Osteoblast (primary cell): ENCODE measurements at places on chromosomes 2 and 18.
A peak's percentile ranks its signal among the peaks of the same experiment; 100 is the strongest.

- peak; percentile 92 for DNase-seq
These were observed at the start of gene ANKRD29 for GRCh38 chr18:23662309-23663263. Gene ANKRD29 (minus strand): TSS chr18:23662911. CDS start chr18:23662730, 181 bp downstream.

DNA sequence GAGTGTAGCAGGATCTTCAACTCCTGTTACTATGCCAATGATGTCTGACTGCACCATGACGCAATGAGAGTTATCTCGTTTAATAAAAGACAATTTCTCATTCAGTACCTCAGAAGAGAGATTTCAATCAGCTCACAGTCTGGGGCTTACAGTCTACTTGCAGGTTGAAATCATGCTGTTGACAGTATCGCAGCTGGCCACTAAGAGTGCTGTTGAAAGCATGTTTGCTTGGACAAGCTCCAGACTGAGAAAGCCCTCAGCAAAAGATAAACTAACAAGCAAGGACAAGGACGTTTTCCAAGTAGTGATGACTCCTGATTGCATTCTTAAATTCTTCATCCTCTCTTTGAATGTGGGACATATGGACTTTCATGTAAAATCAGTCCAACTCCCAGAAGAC is 145.2 kb upstream of the SYT4 start:
- DNase-seq = no peak

DNA sequence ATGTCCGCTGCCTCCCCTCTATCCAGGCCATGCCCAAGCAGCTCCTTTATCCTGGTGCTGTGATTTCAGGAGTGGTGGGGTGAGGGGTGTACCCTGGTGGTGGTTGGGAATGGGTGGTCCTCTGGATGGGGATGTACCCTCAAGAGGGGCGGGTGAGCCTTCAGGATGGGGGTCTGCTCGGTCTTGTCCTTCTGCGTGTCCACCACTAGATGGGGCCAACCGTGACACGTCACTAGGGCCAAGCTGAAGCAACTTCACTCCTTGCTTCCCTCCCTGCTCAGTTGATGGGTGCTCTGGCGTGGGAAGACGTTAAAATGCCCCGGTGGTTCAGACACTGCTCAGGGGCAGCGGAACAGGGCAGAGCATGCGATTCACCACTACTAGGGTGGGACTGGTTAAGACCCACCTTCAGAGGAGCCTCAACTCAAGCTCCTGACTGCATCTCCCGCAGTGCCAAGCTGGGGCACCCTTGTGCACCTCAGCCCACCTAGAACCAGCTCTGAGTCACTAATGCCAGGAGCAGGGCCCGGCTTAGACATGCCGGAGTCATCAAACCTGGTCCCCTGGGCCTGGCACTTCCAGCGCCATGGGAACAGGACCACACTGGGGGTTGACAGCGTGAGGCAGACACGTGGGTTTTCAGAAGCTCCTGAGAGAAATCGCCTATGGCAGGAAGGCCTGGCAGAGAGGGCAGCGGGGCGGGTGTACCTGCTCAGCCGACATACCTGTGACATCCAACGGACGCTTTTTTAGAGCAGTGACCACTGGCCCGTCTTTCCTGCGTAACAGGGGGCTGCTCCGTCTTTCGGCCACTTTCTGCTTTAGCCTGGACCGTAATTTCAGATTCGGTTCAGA is 256.7 kb downstream of the HDAC4 start:
- DNase-seq = peak; percentile 94

GRCh38 chr2:54999182-54999581 is 51.1 kb downstream of the RTN4 start:
- no peak for DNase-seq

DNA sequence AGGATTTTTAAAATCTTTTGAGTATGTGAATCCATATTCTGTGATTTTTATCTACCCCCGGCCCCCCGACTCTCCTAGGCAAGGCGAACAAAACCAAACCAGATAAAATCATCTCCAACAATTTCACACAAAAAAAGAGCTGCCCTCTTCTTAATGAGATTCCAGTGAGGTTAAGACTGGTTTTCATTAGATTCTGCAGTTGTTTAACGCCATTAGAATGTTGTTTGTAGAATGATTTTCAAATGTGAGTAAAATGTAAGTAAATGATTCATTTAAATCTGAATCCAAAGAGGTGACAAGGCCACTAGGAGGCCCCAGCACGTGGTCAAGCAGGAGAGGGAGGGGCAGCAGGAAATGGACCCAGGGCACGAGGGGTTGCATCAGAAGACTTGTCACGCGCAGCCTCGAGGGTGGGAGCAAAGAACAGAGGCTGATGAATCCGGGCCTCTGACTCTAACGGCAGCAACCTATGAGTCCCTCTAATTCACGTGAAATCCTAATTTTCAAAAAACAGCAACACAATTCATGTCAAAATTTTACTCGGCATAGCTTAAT is 24.3 kb upstream of the KLHL29 start:
- no peak for DNase-seq

- no peak for DNase-seq
These were observed 235.2 kb downstream of the TDRD15 start for GRCh38 chr2:21358976-21359375.
